ENCODE measurements at places on chromosomes 12 and 14.
A peak's percentile ranks its signal among the peaks of the same experiment; 100 is the strongest.

- DNase-seq: no peak
Observed at GRCh38 chr12:84912198-84913128, at the start of gene SLC6A15. TSS of gene SLC6A15 (minus strand) at chr12:84912799. CDS start at chr12:84892120, 20,679 bp downstream.

- no peak for DNase-seq
Observed at GRCh38 chr14:65038966-65039365, 52.3 kb downstream of the FNTB start.

DNA sequence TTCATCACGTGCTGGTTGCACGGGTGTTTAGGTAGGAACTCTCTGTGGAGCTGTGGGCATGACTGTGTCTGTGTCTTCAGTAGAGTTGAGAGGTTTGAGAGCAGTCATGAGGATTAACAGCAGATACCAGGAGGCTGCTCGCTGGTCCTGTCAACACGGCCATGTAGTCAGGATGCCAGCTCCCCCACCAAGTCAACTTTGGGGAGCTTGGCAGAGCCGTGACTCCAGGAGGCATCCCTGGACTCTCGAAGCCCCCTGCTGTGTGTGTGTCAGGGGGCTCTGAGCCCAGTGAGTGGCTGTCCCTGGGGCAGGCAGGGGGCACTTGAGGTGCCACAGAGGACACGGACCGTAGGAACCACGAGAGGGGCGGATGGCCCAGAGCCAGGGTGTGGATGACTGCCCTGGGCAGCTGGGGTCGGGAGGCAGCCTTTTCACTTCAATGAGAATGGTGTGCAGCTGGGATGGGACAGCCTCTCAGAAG is 7.2 kb upstream of the GPR132 start:
- DNase-seq: no peak

GRCh38 chr12:24661657-24662096 is 287.2 kb downstream of the BCAT1 start:
- DNase-seq: no peak

DNA sequence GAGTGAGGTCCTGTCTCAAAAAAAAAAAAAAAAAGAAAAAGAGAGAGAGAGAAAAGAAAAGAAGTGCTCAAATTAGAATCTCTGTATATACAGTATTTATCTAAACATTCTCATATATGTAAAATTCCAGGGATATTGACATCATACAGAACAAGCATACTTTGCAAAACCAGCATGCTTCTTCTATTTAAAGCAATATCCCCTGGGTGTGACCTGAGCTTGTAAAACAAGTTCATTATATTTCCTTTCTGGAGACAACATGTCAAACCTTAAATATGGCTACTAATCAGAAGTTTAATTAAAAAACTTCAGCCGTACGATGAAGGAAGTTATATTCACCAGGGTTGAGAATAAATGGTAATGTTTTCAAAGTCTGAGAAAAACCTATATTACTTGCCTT is 175.8 kb upstream of the HMGA2 start:
- no peak for DNase-seq

GRCh38 chr12:57614178-57614947 is 3.1 kb downstream of the ARHGEF25 start:
- DNase-seq: no peak

- no peak for DNase-seq
Observed at GRCh38 chr12:92155733-92156132, 10.1 kb upstream of the BTG1 start.

DNA sequence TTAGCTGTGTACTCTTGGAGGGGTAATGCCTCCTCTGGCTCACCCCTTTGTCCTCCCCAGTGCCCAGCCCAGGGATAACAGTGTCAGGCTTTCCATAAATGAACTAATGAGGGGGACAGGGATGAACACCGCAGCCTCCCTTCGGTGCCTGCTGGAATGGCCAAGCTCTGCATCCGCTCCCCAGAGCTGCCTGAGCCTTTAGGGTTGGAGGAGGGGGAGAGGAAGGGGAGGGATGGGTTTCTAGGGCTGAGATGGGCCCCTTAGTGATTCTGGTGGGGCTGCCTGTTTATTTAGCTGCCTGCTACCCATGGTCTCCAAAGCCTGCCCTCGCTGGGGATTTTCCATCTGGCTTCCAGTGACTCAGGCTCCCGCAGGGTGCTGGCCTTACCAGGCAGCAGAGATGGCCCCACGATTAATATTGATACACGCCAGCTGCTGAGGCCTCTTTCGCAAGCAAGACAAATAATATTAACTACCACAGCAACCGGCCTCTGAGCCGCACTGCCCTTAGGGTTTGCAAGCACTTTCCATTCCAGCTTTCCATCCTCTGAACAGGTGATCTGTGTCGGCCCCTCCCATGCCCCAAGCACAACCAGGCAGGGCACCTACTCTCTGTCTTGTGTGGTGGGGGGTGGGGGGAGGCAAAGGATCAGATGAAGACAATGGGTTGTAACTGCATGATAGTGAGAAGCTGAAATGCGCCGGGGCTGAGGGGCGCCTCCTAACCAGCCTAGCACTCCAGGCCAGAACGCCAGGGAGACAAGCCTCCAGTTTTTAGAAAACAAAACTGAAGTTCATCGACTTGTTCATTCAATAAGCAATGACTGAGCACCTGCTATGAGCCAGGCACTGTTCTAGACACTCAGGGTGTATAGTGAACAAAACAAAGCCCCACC is 56.7 kb downstream of the C14orf132 start:
- no peak for DNase-seq

- DNase-seq: no peak
Observed at GRCh38 chr14:65302571-65303189, 109.8 kb upstream of the FUT8 start.

DNA sequence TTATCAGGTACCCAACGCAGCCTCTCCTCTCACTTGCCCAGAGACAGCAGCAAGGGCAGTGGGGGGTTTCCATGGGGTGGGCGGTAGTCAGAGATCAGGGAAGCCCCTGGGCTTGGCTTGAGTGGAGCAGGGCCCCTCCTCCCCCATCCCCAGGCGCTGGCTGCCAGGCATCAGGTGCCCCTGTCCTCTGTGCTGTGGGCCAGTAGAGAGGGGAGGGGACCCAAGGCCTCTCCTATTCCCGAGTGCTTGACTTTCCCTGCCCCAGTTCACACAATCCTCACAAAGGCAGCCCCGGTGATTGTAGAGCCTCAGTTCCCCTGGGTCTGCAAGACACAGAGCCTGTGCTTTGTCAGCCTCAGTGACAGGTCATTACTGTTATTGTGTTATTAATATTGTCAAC is 57.7 kb downstream of the MVK start:
- no peak for DNase-seq

DNA sequence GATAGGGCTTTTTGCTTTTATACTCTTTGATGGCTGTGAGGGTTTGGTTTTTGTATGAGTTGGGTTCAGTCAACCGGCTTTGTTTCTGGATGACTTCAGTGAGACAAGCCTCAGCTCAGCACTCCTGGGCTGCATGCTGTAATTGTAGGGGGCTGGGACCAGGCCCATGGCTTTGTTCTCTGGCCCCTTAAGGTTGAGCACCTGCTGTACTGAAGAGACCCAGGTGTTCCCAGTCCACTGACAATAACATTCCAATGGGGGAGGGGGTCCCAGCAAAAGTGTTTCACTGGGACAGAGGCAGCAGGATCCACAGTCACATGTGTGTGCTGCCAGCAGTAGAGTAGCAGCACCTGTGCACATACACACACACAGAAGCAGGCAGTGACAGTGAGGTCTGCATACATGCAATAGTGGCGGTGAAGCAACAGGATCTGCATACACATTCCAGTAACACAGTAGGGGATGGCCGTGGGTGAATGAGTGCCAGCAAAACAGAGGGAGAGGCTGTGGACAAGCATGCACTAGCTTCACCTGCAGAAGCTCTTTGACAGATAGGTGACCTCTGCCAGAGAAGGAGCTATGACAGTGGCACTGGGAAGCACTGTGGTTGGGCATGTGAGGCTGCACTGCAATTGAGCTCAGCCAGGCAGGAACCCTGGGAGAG is 240.4 kb downstream of the ASCL1 start:
- DNase-seq: no peak

DNA sequence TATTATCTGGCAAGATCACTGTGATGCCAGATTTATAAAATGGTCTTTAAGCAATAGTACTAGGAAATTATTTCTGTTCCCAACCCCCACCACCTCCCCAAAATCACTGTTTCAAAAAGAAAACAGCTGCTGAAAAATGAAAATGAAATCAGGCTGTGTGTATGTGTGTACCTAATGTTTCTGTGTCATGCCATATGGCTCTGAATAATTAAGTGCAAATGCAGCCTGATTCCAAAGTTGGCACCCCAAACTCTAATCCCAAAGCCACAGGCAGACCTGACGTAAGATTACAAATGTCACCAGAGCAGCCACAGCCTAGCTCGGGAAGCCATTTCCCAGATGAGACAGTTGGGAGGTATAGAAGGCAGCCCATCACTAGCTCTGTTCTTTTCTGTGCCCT is 175.5 kb downstream of the MED13L start:
- no peak for DNase-seq

GRCh38 chr14:97641827-97642226 is 844.6 kb downstream of the VRK1 start:
- no peak for DNase-seq

DNA sequence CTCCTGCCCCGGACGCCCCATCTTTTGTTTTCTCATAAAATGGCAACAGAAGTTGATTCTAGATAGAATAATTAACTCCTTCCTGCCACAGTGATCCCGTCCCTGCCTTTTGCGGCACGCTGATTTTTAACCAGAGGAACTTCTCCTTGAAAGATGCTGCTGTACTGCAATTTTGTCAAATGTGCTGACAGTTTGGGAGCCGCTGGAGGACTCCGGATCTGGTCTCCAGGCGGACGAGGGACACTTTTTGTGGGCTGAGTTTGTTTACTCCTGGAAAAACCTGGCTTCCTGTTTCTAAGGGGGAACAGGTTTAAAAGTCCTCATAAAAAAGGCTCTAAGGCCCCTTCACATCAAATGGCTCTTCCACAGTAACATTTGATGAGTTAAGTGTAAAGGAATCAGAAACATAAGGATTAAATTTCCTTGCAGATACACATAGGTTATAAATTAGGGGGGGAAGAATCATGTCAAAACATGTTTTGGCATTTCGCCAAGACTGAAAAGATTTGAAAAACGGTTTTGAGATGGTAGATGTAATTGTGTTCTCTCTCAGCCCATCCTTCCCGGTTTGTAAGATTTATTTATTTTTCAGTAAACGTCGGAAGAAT is 15.5 kb downstream of the FZD10 start:
- no peak for DNase-seq

DNA sequence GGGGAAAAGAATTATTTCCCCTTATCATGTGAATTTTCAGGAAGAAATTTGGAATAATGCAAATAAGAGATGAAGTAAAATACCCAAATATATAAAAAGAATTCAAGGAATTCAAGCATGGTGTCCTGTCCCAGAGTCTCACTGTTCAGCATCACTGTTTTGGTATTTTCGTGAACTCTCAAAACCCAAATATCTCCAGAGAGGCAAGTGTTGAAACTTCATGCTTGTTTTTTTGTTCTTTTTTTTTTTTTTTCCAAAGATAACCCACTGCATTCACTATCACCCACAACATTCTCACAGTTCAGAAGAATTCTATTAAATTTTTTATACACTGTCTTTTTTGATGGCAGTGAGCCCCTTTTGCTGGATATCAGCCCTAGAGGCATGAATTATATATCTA is 354.9 kb downstream of the DIO2 start:
- no peak for DNase-seq

- DNase-seq: no peak
Observed at GRCh38 chr12:31582155-31582554, 8.8 kb downstream of the DENND5B start.

DNA sequence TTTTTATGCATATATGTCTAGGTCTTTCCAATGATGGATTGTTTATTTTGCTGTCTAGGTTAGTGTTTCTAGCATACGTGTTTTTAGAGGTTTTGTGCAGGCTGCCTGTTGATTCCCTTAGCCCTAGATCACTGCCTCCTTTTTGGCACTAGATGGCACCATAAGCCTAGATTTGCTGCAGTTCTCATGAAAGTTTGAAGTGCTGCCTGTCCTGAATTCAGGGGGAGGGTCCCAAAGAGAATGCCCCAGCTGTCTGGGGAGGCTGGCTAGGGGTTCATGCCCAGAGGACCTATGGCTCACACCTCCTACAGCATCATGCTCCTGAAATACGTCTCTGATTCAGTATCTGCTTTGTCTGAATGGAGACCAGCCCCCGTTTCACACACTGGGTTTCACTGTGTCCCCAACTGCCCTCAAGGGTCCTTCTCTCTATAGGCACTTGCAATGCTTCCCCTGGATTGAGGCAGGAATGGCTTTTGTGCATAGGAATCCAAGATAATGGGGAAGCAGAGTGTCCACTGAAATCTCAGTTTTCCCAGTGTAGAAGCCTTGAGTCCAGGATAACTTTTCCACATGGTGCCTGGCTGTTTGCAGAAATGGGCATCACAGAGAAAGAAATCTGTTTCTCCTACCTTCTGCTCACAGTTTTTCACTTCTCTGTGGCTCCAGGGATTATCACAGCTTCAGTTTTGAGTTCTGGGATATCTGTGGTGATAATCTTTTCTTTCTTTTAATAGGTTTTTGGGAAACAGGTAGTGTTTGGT is 14.2 kb upstream of the TXNRD1 start:
- peak; percentile 74 for DNase-seq

DNA sequence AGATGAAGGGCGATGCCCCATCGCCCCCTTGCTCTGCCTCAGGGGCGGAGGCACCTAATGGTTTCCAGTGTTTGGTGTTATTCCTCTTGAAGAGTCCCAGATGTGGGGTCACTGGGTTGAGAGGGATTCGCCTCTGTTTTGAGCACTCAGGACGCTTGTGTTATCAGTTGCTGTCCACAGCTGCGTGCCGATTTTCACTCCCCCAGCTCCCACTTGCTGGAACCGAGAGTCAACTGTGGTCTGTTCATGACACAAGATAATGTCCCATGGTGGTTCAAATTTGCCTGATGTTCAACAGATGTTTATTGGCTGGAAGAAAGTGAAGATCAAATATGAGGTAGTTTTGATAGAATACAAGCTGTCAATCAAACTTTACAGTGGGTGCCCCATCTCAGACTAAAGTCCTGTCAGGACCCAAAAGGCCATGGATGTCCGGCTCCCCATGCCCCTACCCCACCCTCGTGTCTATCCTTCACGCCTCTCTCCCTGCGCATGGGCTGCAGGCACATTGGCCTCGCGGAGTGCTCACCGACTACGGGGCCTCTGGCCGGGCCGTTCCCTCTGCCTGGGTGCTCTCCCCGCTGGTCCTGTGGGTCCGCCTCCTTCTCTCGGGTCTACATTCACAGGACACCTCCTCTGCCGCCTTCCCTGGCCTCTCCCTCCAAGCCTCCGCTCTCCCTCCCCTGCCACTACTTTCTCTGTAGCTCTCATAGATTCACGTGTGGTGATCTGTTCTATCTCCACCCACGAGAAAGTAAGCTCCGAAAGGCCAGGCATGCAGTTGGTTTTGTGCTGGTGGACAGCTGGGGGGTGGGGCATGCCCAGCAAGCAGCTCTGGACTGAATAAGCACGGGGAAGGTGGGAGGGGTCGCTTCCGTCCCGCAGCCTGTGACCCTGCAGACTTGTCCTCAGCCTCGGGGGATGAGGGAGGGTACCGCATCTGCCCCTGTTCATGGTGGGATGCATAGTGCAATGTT is 6.8 kb upstream of the TRAF3 start:
- DNase-seq: no peak

DNA sequence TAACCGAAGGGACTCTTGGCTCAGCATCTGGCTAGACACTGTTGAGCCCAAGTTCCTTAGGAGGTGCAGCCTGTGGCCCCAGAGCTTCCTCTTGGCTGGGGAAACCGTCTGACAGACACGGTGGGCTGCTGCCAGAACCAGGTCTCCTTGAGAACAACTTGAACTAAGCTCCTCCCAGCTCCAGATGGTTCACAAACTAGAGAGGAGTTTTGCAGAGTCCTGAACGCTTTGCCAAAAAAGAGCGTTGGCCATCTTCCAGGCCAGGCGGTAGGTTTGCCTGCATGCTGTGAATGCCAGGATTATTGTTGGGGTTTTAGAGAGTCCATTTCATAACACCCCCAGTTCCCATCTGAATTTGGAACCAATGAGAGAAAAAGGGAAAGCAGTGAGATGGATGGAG is 399.8 kb downstream of the RGS6 start:
- DNase-seq: peak; percentile 12

Data from Kasumi-1 (cell line).